ENCODE measurements at places on chromosomes 3 and 15. TPM values are rescaled to one million over a fixed set of nuclear protein-coding genes. Genes with fewer than 3 reads are reported as not detected.

Gene CYP11A1
- total RNA-seq, result not detected

- no peak for DNase-seq
Measured at GRCh38 chr3:123150449-123151215, 51.1 kb upstream of the SEC22A start.

Gene MOBP
- total RNA-seq, result 0.23 TPM

DNA sequence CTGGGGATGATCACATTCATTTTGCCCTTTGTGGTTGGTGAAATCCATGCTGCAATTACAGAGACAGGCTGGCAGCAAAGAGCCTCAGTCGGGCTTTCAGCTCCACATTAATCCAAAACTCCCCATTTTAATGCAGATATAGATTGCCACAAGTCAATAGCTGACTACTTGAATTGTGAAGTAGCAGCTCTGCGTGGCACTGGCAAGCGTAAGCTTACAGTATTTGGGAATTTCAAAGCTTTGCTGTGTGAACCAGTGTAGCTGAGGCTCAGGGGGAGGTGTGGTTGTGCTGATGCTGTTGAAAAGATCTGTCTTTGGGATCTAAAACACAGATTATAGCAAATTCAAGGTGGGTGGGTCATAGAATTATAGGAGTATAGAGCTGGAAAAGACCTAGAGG lies 290.3 kb upstream of the ONECUT1 start:
- DNase-seq, result no peak

GRCh38 chr3:133849346-133849745 lies 43.7 kb downstream of the SRPRB start:
- no peak for DNase-seq

- no peak for DNase-seq
Measured at GRCh38 chr3:194315088-194315964, 35.8 kb downstream of the CPN2 start.

DNA sequence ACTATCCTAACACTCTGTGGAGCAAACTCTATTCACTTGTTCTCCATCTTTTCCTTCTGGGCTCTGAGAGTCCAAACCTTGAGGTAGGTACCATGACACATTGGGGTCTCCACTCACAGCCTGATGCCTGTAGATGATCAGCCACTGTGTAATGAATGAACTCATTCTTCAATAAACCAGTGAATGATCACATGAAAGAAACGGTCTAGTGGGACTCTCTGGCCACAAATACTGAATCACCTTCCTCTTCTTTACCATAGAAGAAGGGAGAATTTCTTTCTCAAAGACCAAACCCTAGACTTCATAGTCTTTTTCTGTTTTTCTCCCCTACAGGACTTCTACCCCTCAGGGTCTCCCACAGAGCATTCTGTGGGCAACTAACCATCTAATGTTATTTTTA lies 20.5 kb upstream of the ABHD2 start:
- no peak for DNase-seq

DNA sequence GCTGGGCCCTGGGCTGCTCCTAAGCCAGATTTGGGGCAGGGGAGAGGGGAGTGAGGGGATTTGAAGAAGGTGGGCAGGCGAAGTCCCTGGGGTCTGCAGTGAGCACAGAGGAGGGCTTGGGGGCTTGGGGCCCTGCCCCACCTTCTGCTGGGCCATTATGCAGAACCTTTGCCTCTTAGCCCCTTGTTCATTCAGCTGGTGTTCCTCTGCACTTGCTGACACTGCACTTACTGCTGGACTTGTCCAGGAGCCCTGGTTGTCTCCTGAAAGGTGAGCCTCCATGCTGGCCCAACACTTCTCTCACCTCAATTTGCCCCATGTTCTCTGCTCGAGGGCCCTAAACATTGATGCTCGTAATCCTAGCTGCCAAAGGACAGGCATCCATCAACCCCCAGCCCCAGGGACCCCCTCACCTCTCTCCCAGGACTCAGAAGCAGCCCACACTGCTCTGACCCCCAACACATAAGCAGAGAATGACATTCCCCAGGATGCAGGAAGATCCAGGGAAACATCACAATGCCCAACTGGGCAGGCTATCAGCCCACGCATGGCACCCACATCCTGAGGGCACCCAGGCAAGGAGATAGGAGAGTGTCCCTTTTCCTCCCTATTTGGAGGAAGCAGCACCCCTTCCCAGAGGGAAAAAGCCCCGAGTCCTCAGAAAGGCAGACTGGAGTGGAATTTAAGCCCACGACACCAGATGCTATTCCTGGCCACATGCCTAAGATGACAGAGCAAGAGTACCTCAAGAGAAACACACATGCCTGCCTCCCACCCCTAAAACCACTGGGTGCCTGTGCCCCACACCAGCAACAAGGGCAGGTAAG lies 76.8 kb downstream of the ADCY5 start:
- DNase-seq, result no peak

DNA sequence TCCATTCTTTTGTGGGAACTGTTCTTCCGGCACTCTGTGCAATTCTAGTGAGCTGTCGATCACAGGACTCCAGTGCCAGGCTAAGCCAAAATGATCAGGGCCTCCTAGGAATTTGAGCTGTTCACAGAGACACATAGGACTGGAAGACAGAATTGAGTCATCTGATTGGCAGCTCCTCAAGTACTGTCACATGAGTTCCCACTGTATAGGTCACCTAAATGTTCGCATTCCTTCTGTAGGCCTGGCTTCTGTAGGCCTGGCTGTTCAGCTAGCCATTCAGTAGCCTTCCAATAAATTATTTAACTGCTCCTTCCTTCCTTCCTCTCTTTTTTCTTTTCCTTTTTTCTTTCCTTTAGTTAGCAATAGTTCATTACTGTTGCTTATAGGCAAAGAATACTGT lies 4.3 kb downstream of the PROS1 start:
- DNase-seq, result no peak

Gene RBPMS2
- 2.5 TPM for total RNA-seq

DNA sequence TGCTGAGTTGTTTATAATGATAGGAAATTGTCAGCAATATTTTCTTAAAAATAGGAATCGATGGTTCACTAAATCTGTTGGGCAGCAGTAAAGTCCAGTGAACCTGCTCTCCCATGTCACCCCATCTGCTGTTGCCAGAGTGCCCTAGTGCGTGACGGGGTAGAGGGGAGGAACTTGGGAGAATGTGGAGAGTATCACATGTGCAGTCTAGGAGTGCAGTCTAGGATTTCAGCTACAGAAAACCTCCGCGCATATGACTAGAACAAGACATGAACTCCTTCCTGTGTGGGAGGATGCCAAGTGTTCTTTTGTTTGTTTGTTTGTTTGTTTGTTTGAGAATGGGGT lies 74.6 kb upstream of the ACAD9 start:
- no peak for DNase-seq

GRCh38 chr15:25783607-25784540 lies 79.3 kb downstream of the ATP10A start:
- DNase-seq, result no peak
